ENCODE measurements at places on chromosomes 12 and 14.

GRCh38 chr14:103071544-103072251 is 12.3 kb upstream of the LBHD2 start:
- DNase-seq, result no peak

DNA sequence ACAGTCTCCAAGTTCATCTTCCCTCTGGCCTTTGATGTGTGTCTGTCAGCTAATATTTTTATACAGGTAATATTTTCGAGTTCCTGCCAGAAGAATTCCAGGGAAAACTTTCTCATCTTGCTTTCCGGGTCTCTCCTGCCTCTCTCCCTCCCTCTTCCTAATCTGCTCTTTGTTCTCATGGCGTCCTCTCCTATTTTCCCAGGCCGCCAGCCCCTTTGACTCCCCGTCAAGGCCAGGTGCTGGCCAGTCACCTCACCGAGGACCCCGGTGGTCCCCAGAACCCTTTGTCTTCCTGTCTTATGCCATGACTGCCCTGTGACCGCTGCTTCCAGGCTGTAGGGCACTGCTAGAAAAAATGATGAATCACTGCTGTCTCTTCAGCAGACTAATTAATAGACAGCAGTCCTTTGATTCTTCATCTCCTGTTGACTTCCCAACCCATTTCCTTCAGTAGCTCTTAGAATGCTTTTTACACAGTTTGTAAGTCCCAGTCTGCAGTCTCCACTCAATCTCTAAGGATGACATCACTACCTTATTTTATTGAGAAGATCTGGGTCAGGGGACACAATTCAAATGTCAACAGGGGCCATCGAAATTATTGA is 40.7 kb downstream of the PPFIBP1 start:
- no peak for DNase-seq

- no peak for DNase-seq
Observed at GRCh38 chr14:101840649-101841369, 79.3 kb downstream of the PPP2R5C start.

- peak; percentile 39 for DNase-seq
Observed at GRCh38 chr14:94689218-94689984, 77.2 kb downstream of the SERPINA3 start.

DNA sequence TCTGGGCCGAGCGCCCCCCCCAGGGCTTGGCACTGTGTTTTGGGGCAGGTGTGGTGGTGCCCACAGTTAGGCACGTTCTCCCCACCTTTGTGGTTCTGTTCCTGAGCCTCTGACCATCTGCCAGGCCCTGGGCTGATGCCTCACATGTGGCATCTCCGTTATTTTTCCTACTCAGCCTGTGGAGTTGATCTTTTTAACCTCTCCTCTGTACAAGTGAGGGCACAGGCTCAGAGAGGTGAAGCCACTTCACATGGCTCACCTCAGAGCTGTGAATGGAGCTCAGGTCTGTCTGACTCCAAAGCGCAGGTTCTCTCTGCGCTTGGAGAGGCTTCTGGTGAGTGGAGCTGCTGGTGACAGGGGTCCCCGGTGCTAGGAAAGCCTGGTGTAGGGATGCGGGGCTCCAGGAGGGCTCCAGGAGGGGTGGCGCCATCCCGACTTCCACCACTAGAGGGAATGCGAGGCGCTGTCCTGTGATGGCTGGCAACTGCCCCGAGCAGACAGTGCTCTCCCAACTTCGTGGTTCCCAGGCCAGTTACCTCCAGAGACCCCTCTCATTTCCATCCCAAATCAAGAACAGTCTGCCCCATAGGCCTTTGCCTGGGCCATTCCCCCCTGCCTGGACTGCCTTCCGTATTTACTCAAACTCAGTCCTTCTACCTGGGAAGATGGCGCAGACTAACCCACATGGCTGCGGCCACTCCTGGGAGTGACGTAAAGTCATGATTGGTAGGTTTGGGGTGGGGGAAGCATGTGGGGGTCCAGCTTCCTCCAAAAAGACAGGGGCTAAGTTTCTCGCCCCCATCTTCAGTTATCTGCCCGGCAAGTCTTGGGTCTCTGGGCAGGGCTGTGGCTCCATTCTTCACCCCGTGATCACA is 9.9 kb downstream of the BCL7A start:
- peak; percentile 60 for DNase-seq

DNA sequence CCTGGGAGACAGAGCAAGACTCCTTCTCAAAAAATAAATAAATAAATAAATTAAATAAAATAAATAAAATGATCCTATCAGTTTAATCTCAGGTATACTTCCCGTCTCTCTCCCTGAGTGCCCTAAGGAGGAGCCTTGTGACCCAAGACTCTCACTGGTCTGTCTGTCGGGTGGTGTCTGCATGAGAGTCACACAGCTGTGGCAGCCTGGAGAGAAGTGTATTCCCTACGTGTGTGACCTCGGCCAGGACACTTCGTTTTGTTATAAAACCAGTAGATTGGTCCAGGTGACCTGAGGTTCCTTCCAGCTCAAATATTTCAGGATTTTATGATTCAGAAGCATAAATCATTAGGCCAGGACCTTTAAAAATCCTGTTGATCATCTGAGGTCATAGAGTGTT is 4.8 kb downstream of the SYNE3 start:
- DNase-seq, result no peak

- no peak for DNase-seq
Observed at GRCh38 chr14:54665946-54666345, 99.0 kb downstream of the SAMD4A start.

DNA sequence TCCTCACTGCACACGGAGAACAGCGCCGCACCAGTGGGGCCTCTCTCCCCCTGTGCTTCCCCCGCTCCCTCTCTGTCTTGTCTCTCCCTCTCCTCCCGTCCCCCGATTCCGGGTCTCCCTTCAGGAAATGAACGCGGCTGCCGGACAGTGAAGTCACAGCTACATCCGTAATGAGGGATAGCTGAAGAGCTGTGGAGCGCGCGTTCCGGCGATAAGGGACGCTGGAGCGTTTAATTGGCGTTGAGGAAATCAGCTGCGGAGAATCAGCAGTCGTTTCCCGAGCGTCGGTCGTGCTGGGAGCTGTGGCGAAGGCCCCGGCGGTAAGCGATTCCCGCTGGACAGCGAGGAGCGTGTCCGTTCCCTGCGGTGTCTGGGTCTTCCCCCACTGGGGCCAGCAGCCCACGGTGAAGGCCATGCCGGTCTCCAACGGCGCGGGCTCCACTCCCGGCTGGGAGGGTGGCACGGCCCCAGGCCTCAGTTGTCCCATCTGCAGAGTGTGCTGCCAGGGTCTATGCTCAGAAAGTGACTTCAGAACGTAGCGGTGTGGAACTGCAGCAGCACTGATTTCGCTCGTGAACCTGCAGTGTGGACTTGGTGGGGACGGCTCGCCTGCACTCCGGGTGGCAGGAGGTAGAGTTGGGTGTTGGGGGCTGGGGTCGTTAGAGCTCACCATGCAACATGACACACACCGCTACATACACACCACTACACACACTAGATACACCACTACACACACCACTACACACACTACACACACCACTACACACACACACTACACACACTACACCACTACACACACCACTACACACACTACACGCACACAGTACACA is 10.9 kb downstream of the NOC4L start:
- DNase-seq, result peak; percentile 43

DNA sequence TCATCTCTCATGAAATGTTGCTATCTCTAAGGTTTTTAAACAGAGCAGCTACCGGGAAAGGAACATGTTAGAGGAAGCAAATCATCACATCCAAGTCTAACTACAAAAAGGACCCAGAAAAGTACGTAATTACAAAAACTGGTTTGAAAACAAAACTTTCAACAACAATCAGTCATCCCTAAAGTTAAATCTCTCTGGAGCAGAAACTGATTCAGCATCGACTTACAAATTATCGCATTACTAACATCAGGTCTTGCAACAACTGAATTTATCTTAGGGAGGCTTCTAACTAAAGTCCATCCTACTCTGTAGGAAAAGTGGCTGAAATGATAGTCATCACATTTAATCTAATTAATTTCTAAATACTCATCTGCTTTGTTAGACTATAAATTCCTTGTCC is 137.0 kb downstream of the MED13L start:
- no peak for DNase-seq

DNA sequence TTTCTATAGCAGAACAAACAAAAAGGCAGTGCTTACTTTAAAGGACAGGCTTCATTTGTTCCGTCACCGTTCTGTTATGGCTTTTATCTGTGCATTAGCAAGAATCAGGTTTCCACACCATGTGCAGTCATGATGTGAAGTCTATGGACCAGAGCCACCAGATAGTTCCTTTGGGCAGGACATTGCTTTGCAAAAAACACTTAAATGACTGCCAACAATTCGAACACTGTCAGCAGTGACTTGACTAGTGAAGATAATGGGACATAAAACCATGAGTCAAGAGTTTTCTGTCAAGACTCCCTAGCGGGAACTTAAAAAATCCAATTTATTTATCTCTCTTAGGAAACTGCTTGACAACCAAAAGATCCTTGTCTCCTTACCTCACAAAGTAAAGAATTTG is 80.3 kb downstream of the NKX2-1 start:
- DNase-seq, result no peak

GRCh38 chr12:56389412-56389811 is 26.8 kb upstream of the APOF start:
- no peak for DNase-seq

GRCh38 chr12:92488735-92489134 is 214.1 kb upstream of the PLEKHG7 start:
- DNase-seq, result no peak

DNA sequence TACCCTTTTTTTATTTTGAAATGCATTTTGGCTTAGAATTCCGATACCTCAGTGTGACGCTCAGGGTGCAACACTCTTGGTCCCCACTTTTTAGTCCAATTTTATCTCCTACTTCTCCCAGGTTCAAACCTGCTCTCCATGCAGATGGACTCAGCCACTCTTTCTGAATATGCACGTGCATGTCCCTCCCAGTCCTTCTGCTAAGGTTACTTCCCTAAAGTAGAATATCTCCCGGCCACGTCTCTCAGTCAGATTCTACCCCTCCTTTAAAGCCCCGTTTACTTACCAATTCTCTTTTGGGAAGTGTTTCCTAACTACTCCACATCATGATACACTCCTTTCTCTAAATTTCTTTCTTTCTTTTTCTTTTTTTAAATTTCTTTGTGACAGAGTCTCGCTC is 15.5 kb upstream of the PARP11 start:
- DNase-seq, result no peak

DNA sequence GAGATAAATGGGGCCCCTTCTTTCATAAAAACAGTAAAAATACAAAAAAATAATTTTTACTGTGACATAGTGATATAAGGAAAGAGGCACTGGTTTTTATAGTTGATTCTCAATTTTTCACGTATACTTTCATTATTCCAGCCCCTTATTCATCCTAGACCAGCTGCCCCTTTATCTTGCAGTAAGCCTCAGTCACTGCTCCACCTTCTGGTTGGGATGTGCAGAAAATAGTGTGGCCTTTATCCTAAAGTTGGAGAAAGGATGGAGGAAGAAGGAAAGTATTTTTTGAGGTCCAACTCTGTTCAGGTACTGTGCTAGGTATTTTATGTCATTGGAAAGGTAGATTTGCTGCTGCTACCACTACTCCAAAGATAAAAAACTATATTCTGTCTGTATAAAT is 172.7 kb downstream of the ANO6 start:
- DNase-seq, result no peak

- DNase-seq, result no peak
Observed at GRCh38 chr14:99951085-99951484, 114.1 kb upstream of the EVL start.

DNA sequence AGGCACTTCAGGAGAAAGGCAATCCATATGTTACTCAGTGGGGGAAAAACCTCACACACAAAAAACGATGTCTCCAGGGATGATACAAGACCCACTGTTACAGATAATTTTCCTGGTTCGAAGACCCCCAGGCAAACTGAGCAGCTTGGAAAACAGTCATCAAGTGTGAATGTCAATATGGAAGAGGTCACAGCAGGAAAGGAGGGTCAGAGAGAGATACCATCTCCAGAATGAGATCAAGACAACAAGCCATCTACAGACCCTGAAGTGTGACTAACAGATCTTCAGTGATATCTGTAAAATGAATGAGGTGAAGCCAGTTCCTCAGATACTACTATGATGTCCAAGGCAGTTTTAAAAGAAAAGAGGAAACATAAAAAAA is 28.6 kb downstream of the GNS start:
- DNase-seq, result no peak

DNA sequence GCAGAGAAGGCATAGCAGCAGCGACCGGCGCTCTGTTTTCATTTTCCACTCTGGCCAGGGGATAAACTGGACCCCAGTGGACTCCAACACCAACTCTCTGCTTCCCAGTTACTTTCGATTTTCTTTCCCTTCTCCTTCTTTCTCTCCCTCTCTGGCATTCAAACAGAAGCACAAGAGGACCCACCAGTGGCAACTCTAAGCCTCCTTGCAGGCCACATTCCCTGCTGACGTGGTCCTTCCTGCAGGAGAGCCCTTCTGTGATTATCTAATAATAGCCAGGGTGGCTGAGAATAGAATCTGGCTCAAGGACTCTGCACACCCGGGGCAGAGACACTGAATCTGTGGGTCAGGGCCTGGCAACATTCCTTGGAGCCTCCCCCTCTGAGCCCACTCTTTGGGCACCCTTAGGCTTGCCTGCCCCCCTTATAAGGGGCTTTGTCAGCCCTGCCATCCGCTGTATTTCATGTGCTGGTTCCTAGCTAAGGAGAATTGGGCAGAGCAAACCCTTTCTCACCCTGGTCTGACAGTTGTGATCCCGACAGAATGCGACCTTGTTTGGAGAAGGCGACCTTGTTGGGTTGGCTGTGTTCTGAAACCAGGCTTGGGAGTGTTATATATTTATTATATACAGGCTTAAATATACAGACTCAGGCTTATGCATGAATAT is 8.2 kb upstream of the HOXC6 start:
- no peak for DNase-seq

GRCh38 chr12:83015390-83016217 is 328.9 kb downstream of the TMTC2 start:
- no peak for DNase-seq

GRCh38 chr14:68664225-68664681 is 128.6 kb downstream of the ZFP36L1 start:
- peak; percentile 23 for DNase-seq

DNA sequence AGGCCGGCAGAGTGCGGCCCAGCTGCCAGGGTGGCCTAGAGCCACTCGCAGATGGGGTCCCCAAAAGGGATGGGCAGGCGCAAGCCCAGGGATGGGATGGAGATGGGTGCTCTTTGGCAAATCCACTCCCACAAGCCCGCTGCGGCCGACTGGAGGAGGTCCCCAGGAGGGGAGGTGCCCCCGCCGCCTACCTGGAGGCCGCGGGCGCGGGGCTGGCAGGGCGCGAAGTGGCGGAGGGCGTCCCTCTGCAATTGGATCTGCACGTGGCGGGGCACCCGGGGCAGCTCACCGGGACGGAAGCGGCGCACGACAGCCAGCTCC is 730 bp downstream of the PPP1R3E start:
- DNase-seq, result no peak

GRCh38 chr14:36859119-36859518 is 197.5 kb downstream of the PAX9 start:
- no peak for DNase-seq

DNA sequence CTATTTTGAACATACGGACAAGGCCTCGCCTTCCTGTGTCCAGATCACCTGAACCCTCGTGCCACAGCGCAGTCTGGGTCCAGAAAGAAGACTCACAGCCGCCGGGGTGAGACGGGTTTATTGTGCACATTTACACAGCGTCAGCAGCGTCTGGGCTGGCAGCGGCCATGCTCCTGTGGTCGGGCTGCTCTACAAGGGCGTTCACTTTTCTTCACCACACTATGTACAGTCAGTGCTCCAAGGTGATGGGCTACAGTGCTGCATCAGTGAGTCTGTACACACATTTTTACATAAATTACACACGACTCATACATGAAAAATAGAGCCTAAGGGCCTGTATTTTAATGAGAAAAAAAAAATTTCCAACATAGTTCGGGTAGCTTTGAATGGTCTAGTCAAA is 18.0 kb downstream of the ZFYVE21 start:
- DNase-seq, result no peak
